ENCODE measurements at places on chromosomes 5 and 9.

DNA sequence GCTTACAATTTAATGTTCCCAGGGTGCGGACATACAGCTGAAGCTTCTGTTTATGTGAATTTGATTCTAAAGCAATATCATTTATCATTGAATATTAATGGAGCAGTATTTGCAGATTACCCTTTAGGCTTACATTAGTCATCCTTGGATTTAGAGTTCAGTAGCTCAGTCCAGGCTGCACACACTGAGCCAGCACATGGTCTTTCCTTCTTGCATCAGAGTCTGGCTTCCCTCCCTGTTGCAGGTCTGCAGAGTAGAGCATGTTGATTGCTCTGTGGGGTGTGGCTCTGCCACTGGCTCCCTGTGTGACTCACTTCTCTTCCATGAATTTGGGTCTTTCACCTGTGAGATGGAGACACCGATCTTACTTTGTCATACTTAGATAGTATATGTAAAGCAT, 36.8 kb downstream of the NSG2 start:
- DNase-seq: no peak

- no peak for DNase-seq
These were observed 8.9 kb downstream of the B4GALT1 start for GRCh38 chr9:33157960-33158842.

DNA sequence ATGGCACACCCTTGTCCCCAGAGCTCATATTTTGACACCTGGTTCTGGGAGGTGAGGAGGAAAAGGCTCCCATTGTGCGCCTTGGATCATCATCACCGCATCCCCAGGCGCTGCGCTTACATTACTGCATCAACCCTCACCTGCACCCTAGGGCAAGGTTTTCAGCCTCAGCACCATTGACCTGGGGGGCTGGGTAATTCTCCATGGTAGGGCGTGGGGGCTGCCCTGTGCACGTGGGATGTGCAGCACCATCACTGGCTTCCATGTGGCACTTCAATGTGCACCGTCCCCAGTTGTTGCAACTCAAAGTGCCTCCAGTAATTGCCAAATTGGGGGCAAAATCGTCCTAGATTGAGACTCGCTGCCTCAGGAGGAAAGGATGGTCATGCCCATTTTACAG, 83.6 kb downstream of the NTNG2 start:
- DNase-seq: no peak

GRCh38 chr9:130835441-130836298, 616 bp downstream of the ABL1 start:
- DNase-seq: no peak

- DNase-seq: no peak
These were observed 18.8 kb upstream of the CPEB4 start for GRCh38 chr5:173869316-173869715.

- no peak for DNase-seq
These were observed 2.2 kb upstream of the ERAP1 start for GRCh38 chr5:96809921-96810320.

DNA sequence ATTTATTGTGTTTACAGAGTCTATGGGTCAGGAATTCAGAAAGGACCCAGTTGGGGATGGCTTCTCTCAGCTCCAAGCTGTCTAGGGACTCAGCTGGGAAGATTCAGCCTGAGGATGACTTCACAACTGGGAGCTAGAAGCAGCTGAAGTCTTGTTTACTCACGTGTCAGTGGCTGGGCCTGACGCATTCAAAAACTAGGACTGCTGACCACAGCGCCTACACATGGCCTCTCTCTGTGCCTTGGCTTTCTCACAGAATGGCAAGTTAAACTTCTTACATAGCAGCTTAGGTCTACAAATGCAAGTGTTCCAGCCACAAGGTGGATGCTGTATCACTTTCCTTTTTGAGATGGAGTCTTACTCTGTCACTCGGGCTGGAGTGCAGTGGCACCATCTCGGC, 16.3 kb upstream of the PPP2CA start:
- no peak for DNase-seq

GRCh38 chr9:131670247-131671132, 69.4 kb downstream of the RAPGEF1 start:
- DNase-seq: peak; percentile 70

DNA sequence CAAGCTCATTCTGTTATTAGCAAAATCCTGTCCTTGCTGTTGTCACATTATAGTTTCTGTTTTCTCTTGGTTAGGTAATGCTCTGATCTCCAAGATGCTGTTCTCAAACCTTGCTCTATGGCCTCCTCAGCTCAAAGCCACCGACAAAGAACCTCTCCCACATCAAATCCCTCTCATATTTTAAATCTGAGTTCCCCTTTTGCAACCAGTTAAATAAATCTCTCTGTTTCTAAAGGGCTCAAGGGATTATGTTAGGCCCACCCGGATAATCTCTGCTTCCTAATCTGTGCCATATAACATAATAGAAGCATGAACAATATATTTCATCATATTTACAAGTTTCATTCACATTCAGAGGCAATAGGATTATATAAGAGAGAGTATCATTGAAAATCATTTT, 286.0 kb downstream of the CYLC2 start:
- no peak for DNase-seq

DNA sequence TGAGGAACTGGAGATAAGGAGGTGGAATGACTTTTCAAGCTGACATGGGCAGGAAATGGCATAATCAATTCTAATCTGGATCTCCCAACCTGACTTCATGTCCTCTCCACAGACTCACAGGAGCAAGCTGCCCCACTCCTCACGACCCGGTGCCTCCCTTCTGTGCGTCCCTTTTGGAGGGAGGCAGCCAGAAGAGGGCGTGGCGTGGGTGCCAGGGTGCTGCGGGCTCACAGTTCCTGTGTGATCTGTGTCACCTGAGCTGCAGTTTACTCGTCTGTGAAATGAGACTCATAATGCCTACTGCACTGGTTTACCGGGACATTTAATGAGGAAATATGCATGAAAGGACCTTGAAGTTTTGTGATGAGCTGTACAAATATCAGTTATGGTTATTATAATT, 207.4 kb downstream of the DAB2IP start:
- DNase-seq: no peak

- no peak for DNase-seq
These were observed 800.4 kb upstream of the DMAC1 start for GRCh38 chr9:8599937-8600336.

DNA sequence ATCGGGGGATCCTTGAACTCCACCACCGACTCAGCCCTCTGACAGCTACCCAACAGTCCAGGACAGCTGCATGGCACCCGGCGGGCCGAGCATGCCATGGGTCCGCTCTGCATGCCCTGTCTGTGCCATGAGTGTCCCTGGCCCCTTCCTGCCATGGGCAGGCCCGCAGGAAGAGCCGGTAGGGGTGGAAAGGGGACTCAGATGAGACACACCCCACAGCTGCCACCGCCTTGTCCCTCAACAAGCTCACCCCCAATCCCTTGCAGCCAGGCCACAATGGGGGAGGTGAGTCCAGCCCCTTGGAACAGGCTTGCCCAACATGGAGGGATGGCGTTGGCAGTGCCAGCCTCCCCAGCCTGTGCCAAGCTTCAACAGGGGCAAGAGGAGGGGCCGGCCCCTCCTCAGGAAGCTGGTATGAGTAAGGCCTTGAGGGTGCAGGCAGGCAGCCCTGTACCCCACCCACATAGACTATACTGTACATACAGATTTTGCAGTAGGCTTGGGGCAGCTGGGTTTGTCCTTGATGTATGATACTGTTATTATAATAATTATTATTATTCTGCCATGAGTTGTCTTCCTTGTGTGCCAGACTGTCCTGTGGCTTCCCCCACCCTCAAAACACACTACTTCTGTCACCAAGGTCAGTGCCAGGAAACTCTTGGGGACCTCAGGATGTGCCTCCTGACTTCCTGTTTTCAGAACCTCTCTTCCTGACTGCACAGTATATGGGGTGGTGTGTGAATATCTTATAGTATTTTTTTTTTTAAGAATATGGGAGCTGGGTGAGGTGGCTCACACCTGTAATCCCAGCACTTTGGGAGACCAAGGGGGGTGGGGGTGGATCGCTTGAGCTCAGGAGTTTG, 12.0 kb upstream of the SLC34A1 start:
- DNase-seq: peak; percentile 33
